ENCODE measurements at places on chromosomes 7 and 10.

GRCh38 chr10:111968647-111969046 lies 214.9 kb downstream of the GPAM start:
- peak; percentile 38 for DNase-seq

GRCh38 chr10:77084431-77085144 lies 553.0 kb downstream of the KCNMA1 start:
- DNase-seq = no peak

DNA sequence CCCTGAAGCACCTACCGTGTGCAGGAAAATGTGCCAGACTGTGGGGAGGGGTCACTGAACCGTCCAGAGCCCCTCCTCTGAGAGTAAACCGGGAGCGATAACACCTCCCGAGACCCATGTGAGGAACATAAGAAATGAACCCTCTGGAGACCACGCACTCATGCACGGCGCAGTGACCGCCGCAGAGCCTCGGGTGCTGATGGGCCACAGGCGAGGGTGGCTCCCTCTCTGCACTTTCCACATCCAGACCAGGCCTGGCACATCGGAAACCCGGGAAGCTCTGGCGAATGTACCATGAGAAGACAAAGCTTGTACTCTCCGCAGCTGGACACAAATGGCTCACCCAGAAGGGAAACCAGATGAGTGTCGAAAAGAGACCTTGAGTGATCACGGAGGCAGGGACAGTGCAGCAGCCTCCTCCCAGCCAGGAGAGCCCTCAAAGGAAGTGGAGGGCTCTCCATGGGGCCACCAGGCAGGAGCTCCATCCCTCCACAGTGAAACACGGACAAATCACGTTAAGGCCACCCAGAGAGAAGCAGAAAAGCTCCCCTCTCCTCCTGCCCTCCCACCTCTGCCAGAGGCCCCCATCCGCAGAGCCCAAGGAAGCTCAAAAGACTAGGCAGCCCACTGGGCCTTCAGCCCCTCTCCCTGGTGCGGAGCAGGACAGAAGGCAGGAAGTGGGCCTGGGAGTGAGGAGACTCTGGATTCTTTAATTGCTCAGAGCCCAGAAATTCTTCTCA lies 178.1 kb upstream of the PPP2R2D start:
- DNase-seq = no peak

GRCh38 chr7:100516135-100516812 lies 22.7 kb upstream of the AGFG2 start:
- DNase-seq = peak; percentile 96

GRCh38 chr7:82697897-82698296 lies 254.3 kb upstream of the CACNA2D1 start:
- peak; percentile 87 for DNase-seq

GRCh38 chr10:133004478-133004877 lies 62.1 kb upstream of the CFAP46 start:
- DNase-seq = no peak

DNA sequence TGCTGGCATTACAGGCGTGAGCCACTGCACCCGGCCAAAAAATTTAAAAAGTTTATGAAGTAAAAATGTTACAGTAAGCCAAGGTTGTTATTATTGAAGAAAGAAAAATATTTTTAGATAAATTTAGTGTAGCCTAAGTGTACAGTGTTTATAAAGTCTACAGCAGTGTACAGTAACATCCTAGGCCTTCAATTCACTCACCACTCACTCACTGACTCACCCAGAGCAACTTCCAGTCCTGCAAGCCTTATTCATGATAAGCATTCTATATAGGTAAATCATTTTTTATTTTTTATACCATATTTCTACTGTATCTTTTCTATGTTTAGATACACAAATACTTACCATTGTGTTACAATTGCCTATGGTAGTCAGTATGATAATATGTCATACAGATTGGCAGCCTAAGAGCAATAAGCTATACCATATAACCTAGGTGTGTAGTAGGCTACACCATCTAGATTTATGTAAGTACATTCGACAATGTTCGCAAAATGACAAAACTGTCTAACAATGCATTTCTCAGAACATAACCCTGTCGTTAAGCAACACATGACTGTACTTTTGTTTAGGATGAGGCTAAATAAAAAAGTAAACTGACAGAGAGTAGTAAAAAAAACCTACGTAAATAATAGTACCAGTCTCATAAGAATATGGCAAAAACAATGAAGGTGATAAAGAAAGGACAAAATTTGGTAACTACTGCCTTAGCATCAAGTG lies 77.8 kb upstream of the FAM133B start:
- peak; percentile 11 for DNase-seq

DNA sequence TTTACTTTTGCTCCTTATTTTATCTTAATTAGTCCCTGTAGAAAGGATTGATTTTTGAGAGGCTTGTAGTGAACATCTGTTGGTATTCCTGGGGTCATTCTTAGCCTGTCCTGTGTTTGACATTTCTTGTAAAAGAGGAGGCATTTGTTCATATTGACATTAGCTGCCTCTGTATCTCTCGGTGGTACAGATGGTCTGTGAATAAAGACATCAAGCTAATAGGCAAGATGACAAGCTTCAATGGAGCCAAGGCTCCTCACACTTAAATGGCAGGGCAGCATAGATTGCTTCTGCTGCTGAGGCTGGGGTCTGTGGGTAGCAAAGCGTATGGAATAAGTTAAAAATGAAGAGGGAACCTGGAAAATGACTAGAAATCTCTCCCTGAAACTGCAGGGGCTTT lies 687.6 kb downstream of the LRMDA start:
- DNase-seq = no peak

- DNase-seq = no peak
These were observed 270.7 kb downstream of the ADRA2A start for GRCh38 chr10:111347386-111348013.

Measured in fibroblast of skin of scalp (primary cell).